ENCODE measurements at places on chromosomes 7 and 10. TPM values are rescaled to one million over a fixed set of nuclear protein-coding genes. Genes with fewer than 3 reads are reported as not detected.

GOLGA7B gene
- polyA plus RNA-seq, result 0.37 TPM

PON3 gene
- polyA plus RNA-seq, result 19.9 TPM

TYW1B gene
- 4.9 TPM for polyA plus RNA-seq

CUBN gene
- 3.5 TPM for polyA plus RNA-seq

C10orf62 gene
- polyA plus RNA-seq, result not detected

Measured in right lung (tissue), 10 donors.